Eye (tissue), 1 donor: ENCODE measurements at places on chromosomes 6 and 20.

DNA sequence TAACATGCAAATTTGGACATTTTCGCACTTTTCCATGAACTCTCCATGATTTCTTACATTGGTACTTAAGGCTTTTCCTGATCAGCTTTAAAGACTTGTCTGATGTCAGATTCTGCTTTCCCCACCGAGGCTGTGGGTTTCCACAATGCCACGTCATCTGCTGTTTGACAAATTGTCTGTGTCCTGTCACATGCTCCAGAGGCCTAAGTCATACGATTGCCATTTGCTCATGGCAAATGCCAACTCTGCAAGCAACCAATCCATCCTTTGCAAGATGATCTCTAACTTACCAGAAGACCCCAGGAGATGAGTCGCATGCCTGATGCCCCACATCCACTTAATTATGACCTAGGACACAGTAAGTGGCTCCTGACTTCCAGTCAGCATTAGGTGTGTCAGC lies 556.5 kb downstream of the BMP2 start:
- DNase-seq = no peak

GRCh38 chr20:39861381-39861780 lies 827.7 kb downstream of the MAFB start:
- DNase-seq = no peak

DNA sequence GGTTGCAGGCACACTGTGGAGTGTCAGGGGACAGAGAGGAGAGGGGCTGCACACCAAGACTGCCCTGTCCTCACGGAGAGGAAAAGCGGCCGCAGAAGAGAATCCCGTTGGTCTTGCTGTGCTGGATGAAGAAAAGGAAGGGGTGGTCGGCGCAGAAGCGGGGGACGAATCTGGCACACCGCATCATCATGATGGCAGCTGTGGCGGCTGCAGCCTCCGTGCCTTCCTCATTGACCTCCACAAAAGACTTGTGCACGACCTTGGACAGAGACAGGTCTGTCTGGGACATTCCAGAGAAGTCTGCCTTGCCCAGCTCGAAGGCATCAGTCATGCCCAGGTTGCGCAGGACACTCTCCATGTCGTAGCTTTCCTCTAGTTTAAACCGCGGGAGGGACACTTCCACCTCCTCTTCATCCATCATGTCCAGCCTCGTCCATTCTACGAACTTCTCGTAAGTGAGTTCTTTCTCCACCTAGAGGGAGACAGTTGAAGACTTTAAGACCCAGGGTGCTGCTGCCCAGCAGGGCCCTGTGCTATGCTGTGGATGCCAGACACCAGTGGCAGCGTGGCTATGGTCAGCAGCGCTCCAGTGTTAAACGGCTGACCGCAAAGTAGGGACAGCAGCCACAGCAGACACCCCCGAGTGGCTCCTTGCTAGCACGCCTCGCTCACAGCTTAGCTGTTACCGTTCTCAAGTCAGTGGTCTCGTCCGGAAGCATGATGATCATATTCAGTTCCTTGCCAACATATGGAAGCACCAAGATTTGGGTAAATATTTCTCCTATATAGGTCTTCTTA lies 22.9 kb downstream of the SERPINB6 start:
- no peak for DNase-seq

GRCh38 chr6:140320081-140321080 lies 945.9 kb upstream of the CITED2 start:
- DNase-seq = no peak

GRCh38 chr6:158026054-158026900 lies 44.6 kb downstream of the SYNJ2 start:
- DNase-seq = peak; percentile 75

DNA sequence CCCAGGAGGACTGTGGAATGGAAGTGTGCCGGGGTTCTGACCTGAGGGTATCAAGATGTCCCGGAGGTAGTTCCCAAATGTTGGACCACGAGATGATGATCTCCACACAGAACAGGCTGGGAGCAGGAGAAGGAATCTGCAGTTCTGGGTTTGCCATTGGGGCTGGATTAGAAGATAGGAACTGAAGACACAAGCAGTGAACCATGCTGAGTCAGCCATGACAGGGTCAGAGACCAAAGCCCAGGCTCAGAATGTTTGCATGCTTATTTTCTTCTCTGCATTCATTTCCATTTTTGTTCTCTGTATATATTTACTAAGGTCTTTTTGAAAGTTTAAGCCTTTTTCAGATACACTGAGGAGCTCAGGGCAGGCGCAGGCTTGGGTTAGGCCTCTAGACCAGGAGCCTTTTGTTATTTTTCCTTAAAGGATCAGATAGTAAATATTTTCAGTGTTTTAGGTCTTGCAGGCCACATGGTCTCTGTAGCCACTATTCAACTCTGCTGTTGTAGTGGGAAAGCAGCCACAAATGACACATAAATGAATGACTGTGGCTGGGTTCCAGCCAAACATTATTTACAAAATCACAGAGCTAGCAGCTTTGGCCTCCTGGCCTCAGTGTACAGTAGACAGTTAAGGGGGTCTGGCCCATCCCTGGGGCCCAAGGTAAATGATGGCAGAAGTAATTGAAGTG lies 28.5 kb downstream of the SLC35D3 start:
- DNase-seq = no peak

DNA sequence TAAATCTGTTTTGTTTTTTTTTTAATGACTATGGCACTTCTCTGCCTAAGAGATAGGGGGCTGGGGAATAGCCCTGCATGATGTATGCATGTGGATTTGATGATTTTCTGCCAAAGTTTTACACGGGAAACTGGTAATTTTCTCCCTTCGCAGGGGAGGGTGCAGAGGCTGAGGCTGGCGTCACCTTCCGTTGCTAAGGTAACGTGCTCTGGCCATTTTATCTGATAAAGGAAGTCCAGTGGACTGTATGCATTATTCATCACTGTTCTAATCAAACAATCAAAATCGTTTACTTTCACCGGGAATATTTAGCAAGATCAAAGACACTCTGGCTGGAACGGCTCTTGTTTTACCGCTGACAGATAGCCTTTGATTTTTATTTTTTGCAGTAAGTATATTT lies 789 bp downstream of the PHACTR1 start:
- DNase-seq = peak; percentile 40

DNA sequence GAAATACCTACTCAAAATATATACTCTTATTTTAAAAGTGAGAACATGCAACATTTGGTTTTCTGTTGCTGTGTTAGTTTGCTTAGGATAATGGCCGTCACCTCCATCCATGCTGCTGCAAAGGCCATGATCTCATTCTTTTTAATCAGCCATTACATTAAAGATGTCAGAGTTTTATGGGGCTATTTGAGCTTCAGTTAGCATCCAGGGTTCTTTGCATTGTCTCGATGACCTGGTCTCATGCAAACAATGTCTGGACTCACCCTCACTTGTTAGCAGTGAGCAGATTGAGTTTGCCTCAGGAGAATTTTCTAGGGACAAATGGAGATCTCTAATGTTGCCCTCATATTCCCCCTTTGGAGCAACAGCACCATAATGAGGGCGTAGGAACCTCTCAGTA lies 458.7 kb upstream of the AGPAT4 start:
- no peak for DNase-seq

- no peak for DNase-seq
Measured at GRCh38 chr20:13515796-13516558, 122.8 kb downstream of the TASP1 start.

GRCh38 chr6:38391206-38391605 lies 248.5 kb downstream of the BTBD9 start:
- DNase-seq = peak; percentile 26

- DNase-seq = no peak
Measured at GRCh38 chr6:157325069-157325805, 1.9 kb upstream of the TMEM242 start.

GRCh38 chr20:6388671-6389197 lies 265.9 kb upstream of the FERMT1 start:
- DNase-seq = no peak

DNA sequence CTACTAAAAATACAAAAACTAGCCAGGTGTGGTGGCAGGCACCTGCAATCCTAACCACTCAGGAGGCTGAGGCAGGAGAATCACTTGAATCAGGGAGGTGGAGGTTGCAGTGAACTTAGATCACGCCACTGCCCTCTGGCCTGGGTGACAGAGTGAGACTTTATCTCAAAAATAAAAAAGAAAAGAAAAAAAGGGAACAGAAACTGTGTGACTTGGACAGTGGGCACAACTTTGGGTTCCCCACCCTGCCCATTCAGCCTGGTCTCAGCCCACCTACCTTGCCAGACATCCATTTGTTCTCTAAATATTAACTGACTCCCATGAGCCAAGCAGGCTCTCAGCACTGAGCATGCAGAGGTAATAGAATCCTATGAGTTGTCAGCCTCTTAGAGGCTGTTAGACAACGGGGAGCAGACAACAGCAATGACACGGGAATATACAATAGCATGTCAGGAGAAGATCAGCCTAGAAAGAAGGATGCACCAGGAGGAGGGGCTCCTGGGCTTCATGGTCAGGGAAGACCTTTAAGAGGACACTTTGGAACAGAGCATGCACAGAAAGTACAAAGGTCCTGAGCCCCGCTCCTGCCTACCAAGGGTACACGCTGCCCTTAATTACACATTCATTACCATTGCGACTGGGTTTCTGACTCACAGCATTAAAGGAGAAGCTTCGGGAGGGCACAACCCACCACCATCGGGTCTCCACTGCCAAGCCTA lies 20.0 kb downstream of the FAM209B start:
- DNase-seq = no peak

DNA sequence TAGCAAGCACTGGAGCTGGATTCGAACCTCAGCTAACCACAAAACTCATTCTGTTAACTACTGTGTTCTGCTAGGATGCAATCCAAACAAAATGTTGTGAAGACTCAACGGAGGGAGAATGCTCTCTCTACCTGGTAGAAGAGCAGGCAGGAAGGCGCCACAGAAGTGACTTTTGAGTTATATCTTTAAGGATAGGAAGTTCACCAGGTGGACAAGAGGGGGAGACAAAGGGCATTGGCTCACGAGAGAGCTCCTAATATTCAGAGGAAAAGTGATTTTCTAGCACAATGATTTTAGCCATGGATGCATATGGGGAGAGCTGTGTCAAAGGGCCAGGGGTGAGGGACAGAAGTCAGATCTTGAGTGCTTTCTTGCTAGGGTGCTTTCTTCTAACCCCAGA lies 108.4 kb upstream of the MAFB start:
- peak; percentile 42 for DNase-seq

DNA sequence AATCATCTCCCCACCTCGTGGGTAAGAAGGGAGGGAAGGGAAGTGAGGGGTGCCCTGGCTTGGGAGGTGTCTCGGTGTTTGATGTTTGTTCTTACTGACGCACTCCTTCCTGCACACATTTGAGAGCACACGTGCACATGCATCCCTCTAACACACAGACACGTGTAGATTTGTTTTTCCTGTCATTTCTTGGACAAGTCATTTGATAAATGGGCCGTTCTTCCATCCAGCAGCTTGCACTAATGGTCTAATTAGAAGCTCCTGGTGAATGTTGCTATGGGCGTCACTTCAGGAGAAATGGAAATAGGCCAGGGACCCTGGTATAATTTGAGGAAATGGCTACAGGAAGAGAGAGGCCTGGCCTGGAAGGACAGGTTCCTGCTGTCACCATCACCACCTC lies 352.5 kb downstream of the CDH4 start:
- DNase-seq = no peak

- DNase-seq = no peak
Measured at GRCh38 chr6:95544517-95545225, 32.7 kb upstream of the MANEA start.

DNA sequence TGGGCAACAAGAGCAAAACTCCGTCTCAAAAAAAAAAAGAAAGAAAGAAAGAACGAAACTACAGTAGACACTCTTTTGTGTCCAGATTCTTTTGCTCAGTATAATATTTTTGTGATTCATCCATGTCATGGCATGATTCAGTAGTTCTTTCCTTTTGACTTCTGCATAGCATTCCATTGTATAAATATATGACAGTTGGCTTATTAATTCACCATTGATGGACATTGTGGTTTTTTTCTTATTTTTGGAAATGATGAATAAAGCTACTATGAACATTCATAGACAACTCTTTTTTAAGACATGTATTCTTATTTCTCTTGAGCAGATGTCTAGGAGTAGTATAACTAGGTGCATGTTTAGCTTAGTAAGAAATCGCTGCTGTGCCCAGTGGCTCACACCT lies 10.3 kb upstream of the IER3 start:
- no peak for DNase-seq

DNA sequence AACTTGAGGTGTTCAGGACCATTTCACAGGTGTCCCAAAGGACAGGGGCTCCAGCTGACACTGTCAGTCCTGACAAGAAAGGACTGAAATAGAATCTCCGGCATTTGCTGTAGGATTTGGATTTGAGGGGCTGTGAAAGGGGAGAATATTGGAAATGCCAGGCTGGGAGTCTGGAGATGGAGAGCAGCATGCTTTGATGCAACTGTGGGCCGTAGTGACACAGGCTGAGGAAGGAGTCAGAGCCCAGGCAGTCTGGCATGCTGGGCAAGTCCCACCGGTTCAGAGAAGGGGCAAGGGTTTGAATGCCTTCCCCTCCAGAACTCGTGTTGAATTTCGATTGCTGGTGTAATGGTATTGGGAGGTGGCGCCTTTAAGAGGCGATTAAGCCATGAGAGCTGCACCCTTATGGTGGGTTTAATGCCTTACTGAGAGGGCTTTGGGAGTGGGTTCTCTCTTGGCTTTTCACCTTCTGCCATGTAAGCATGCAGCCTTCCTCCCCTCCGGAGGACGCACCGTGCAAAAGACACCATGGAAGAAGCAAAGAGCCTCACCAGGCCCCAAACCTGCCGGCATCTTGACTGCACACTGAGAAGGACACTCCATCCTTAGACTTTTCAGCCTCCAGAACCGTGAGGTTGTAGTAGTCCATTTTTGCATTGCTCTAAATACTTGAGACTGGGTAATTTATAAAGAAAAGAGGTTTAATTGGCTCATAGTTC lies 9.4 kb upstream of the PYGB start:
- no peak for DNase-seq

- no peak for DNase-seq
Measured at GRCh38 chr20:43862438-43862837, 52.2 kb upstream of the TOX2 start.

DNA sequence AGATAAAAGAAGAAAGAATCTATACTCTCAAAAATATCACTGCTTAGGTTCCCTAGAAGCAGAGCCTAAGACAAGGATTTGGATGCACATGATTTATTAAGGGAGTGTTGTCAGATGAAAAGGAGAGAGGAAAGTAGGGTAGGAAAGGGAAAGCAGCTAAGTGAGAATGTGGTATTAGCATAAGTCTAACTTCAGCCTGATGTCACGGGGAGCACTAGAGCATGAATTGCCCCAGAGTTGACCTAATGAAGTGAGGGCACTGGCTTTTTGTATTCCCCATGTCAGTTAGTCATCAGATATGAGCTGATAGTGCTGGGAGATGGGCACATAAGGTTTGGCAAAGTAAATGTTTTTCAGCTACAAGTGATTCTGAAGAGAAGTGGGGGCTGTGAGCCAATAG lies 129.0 kb upstream of the THEMIS start:
- no peak for DNase-seq

- DNase-seq = no peak
Measured at GRCh38 chr20:33337531-33338165, 54.6 kb downstream of the BPIFB1 start.

GRCh38 chr6:5286780-5287179 lies 25.5 kb downstream of the FARS2 start:
- no peak for DNase-seq

- no peak for DNase-seq
Measured at GRCh38 chr6:43171707-43172103, 636 bp downstream of the SRF start.
